Kidney tubule cell (primary cell): ENCODE measurements at places on chromosomes 7 and 10.

GRCh38 chr7:156474241-156474743 lies 166.3 kb upstream of the RNF32 start:
- peak; percentile 93 for DNase-seq

- peak; percentile 22 for DNase-seq
Observed at GRCh38 chr7:77989981-77990566, 191.5 kb downstream of the PHTF2 start.

GRCh38 chr10:21169271-21169670 lies 272.2 kb upstream of the NEBL start:
- DNase-seq = no peak

GRCh38 chr10:103072891-103073290 lies 120.2 kb downstream of the NT5C2 start:
- no peak for DNase-seq

GRCh38 chr7:90173127-90173844 lies 19.0 kb downstream of the STEAP1 start:
- peak; percentile 80 for DNase-seq

DNA sequence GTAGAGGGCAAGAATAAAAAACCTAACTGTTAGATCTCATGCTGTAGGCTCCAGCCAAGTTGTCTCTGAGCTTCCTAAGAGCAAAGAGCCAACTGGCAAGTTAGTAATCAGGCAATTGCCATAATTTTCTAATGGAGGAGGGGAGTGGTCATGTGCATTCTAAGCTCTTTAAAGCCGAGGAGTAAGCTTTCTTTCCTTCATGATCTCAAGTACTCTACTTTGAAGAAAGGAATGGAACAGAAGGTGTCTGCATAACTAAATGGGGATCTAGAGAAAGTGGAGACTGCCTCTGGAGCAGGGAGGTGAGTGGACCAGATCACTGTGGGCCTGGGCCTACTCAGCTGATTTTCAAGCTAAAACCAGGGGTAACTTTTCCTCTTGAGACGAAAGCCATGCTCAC lies 37.7 kb upstream of the TOMM7 start:
- no peak for DNase-seq

DNA sequence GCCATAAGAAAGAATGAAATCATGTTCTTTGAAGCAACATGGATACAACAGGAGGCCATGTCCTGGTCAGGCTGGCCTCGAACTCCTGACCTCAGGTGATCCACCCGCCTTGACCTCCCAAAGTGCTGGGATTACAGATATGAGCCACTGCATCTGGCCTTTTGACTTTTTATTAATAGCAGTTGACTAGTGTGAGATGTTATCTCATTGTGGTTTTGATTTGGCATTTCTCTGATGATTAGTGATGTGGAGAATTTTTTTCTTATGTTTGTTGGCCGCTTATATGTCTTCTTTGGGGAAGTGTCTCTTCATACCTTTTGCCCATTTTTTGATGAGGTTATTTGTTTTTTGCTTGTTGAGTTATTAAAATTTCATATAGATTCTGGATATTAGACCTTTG lies 400.9 kb downstream of the SUGCT start:
- no peak for DNase-seq

DNA sequence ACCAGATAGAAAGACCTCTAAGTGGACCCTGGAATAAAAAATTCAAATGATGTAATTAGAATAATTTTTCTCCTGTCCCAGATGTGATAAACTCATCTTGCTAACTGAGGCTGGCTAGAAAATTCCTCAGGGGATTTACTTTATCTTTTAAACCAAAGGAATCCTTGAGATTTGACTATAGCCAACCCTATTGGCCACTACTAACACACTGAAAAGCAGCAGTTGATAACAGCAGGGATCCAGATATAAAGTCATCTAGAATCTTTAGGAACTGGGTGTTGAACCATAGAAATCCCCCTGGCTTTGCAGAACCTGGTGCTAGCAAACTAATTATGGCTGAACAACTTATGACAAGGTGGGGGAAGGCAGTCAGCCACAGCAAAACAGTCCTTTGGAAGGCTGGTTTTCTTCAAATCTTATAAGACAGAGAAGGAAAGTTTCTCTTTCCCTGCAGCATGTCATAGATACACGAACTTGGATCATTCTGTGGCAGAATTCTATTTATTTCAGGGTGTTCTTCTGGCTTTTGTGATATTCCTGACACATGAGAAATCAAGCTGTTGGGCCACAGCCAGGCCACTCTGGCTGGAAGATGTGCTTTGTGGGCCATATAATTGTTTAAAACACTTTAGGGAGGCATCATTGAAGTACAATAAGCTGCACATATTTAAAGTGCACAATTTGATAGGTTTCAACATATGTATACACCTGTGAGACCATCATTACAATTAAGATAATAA lies 643.6 kb downstream of the SORCS3 start:
- DNase-seq = no peak

DNA sequence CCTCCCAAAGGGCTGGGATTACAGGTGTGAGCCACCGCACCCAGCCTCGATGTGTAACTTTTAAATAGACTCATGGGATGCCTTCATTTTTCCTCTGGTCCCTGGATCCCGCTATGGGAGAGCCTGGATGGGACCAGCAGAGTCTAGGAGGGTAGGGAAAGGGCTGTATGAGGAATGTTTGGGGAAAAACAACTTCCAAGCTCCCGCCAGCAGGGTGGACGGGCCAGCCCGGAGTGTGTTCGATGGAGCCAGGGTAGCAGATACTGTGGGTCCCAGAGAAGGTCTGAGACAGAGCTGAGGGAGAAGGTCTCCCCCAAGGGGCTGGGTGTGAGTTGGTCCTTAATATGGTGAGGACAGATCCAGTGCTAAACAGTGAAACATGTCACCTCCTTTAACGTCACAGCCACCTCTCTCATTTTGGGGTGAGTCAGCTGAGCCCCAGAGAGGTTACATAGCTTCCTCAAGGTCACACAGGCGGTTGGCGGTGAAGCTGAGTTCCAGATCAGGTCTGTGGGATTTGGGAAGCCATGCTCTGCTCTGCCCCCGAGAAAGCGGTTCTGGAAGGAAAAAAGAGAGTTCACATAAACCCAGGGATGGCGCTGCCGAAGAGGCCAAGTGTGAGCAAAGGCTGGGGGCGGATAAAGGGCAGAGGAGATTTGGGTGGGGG lies 66.4 kb downstream of the MYL10 start:
- DNase-seq = no peak

DNA sequence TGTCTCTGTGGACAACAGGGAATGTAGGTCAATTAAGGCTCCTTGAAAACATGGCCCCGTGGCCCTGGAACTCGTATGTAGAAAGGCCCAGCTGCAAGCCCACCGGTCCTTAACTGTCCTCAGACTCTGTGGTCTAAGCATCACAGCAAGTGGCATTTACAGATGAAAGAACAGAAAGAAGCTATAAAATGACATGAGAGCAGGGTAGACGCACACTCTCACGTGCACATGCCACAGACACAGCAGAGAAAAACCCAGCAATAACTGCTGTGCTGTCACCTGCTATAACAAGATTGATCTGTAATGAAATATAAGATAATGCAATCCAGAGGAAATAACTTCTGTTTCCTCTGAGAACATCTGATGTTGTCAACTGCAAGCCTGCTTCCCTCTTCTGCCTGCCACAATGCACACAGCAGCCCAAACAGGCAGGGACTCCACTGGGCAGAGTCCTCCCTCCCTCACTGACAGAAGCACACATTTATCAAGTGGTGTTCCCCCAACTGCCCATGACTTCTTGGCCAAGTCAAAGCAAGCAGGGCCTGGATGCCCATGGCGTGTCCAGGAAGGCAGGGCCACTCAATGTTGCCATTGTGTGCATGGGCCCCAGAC lies 63.9 kb downstream of the GFRA1 start:
- DNase-seq = no peak

GRCh38 chr10:47189802-47190201 lies 110.2 kb upstream of the GDF10 start:
- no peak for DNase-seq

GRCh38 chr10:5361966-5362365 lies 2.8 kb upstream of the UCN3 start:
- no peak for DNase-seq

GRCh38 chr7:142313528-142313927 lies 55.7 kb upstream of the PRSS58 start:
- no peak for DNase-seq

- no peak for DNase-seq
Observed at GRCh38 chr7:17599733-17600339, 301.4 kb downstream of the AHR start.

GRCh38 chr10:117553815-117554172 lies 11.2 kb downstream of the EMX2 start:
- no peak for DNase-seq

DNA sequence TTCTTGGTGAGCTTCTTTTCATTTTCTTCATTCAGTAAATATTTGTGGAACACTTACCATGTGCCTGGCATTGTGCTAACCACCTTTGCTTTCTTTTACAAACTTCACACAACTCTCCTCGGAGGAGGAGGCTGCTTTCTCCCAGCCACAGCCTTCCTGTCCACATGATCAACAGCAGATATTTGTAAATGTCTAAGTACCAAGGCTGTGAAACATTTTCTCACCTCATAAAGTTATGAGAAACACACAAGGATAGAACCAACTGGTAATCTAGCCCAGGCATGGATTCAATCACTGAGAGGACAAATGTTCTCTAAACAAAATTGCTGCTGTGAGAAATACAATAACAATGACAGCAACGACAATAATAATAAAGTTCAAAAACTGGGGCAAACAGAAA lies 3.9 kb downstream of the CTTNBP2 start:
- DNase-seq = no peak

DNA sequence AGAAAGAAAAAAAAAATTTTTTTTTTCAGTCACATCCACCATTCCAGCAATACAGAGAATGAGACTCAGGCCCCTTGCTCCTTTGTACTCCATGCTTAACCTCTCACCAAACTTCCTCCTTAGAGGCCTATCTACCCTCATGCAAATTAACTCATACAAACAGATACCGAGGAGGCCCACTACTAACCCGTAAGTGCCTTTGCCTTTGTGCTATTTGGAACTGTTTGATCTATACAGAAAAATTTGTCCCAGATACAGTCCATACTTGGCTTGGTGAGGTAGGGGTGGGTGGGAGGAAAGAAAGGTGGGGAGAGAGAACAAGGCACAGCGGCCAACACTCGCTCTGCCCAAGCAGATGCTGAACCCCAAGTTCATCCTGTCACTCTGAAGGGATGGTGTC lies 87.8 kb upstream of the DUSP5 start:
- DNase-seq = no peak

DNA sequence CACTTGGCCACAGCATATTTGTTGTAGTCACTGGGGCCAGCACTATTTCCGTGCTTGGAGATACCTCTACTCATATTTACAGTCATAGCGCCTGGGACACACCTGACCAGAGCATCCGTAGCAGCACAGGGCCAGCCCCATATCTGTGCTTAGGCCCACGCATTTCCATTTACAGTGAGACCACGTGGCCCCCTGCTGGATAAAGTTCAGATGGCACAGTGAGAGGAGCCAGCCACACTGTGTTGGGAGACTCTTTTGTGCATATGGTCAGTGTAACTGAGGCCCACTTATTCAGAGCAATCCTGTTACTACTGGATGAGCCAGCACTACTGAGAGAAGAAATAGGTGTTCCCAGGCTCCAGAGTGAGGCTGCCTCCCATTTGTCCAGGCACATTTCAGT lies 455.3 kb downstream of the REEP3 start:
- peak; percentile 32 for DNase-seq

GRCh38 chr7:122528879-122529481 lies 169.9 kb downstream of the RNF133 start:
- peak; percentile 48 for DNase-seq

GRCh38 chr10:131946880-131947279 lies 34.8 kb downstream of the BNIP3 start:
- no peak for DNase-seq

GRCh38 chr7:95996174-95996573 lies 223.8 kb downstream of the DYNC1I1 start:
- no peak for DNase-seq

GRCh38 chr7:10312942-10313341 lies 660.7 kb upstream of the PHF14 start:
- no peak for DNase-seq

DNA sequence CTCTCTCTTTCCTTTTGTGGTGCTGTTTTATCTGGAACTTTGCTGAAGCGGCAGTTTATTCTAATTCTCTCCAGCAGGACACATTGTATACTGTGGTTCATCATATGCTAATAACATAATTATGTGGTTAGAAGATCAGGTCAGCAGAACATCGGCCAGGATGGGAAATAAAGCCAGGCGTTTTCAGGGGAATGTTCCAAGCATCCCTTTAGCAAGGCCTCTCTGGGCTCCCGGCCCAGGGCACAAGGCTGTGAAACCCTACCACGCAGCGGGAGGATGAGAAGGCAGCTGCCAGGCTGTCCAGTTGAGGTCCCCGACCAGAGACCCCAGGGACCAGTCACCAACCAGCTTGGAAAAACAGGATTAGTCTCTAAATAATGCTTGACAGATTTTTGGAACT lies 112.2 kb upstream of the GALNT17 start:
- no peak for DNase-seq

- no peak for DNase-seq
Observed at GRCh38 chr7:5497295-5498103, 73.9 kb upstream of the TNRC18 start.

DNA sequence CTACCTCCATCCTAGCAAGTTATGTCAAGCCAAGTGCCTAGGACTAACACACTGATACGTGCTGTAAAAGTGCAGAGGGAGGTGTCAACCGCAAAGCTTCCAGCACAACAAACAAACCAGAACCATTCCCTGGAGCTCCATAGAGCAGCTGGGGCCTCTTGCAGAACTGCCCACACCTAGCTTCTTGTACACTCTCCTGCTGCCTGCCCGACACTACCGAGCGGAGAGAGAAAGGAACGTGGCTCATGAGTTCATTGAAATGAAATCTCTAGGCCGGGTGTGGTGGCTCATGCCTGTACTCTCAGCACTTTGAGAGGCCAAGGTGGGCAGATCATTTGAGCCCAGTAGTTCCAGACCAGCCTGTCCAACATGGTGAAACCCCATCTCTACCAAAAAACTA lies 73.5 kb downstream of the MKI67 start:
- no peak for DNase-seq

GRCh38 chr7:113283861-113284260 lies 165.5 kb upstream of the SMIM30 start:
- DNase-seq = no peak

DNA sequence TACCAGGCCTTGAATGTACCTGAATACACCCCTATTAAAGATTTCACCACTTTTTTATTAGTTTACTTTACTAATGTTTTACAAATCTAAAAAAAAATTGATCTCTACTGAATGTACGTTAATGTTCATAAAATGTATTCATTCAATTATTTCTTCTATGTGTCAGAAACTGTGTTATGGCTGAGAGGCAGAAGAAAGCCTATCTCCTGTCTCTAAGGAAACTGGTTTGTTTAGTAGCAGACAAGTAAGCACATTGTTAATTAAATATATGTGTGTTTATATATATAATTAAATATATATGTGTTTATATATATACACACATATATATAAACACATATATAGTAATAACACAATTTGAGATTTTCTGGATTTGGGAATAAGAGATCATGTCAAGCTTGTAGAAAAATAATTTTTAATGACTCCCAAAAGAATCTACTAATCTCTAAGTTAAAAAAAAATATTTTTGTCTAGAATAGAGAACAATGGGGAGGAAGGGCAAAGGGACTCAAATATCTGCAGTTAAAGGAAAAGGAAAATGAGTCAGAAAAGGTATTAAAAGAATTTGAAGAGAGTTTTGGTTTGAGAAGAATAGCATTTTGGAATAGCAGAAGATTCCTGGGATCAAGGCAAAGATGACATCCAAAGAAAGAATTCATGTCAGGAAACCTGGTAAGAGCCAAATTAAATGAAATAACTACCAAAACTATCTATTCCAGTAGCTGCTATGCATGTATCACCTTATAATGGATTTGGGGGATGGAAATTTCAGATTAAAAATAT lies 92.1 kb downstream of the CH25H start:
- DNase-seq = peak; percentile 14

GRCh38 chr7:9097565-9098060 lies 664.2 kb downstream of the NXPH1 start:
- no peak for DNase-seq
